Mucosa of descending colon (tissue), 3 donors: ENCODE measurements at places on chromosomes 13 and 19. TPM values are rescaled to one million over a fixed set of nuclear protein-coding genes. Genes with fewer than 3 reads are reported as not detected.

GRCh38 chr19:41324231-41324702, 14.3 kb downstream of the CCDC97 start:
- no peak for DNase-seq

GRCh38 chr13:63501702-63502101, 2086.1 kb upstream of the PCDH20 start:
- no peak for DNase-seq

Gene CCDC8
- 1.7 TPM for total RNA-seq

DNA sequence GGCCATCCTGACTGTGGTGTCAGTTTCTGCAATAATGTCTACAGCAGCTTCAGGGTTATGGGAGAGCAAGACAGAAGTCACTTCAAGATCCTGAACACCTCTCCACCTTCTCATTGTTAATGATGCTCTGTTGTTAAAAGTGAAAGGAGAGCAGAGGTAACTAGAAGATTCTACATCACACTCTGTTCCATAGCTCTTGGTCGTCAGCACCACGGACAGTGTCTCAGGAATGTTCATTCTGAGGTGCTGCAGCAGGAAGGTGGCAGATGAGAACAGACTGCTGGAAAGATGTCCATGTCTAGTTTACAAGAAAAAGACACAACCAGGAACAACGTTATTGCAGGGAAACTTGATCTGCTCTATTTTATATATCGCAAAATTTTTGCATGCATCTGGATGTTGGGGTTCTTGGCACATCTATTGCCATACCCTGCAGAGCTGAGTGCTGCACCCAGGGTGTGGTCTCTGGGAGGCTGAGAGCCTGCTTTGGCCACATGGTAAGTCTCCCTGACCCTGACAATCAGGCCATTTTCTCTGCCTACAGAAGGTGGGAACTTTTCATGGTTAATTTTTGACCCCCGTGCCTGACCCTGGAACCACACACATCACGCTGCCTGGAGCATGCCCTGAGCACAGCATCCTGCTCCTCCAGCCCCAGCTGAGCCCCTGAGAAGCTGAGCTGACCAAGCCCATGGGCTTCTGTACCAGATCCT, 12.7 kb downstream of the CEACAM21 start:
- peak; percentile 54 for DNase-seq

Gene ANKLE1
- total RNA-seq, result 0.80 TPM

- no peak for DNase-seq
Observed at GRCh38 chr19:14277608-14278007, 71.6 kb upstream of the ADGRL1 start.
